ENCODE measurements at places on chromosomes 6 and 20.
A peak's percentile ranks its signal among the peaks of the same experiment; 100 is the strongest.

DNA sequence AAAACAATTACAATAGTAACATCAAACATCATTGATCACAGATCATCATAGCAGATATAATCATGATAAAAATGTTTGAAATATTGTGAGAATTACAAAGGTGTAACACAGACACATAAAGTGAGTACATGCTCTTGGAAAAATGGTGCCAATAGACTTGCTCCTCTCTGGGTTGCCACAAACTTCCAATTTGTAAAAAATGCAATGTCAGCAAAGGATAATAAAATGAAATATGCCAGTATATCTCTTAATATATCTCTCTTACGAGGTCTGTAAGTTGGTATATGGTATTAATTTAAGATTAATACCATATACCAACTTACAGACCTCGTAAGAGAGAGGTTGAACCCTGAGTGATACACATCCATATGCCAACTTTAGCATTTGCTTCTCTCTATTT, 13.4 kb upstream of the CST3 start:
- no peak for DNase-seq

DNA sequence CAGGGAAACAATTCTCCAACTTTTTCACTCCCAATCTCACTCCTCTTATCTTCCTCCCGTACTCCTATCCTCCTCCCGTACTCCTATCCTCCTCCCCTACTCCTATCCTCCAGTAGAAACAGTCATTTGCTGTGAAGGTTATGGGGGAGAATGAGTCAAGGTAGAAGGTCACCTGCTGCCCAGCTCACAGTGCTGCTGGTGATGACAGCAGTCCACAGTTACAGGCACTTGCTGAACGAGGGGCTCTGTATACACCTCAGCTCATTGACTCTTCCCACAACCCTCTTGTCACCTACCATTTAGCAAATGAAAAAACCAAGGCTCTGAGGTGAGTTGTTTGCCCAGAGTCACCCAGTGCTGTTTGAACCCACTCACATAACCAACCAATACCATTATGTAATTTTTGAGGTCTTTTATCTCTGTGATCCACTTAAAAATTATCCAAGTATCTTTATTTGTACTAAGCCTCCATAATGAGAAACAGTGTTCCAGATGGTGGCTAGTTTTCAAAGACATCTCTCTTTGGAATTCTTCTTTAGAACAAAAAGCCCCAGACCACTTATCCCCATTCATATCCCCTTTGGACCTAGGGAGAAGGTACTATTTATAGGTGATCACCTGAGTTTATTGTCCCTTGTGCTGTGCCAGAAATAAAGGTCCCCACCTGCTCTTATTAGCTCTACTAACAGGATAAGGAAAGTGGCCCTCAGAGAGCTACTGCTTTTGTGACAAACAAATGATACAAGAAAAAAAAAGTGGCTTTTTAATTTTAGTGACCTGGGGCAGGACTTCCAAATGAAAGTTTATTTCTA, 53.2 kb downstream of the PTPN1 start:
- no peak for DNase-seq

GRCh38 chr6:37460805-37461204, 27.8 kb downstream of the CMTR1 start:
- no peak for DNase-seq

DNA sequence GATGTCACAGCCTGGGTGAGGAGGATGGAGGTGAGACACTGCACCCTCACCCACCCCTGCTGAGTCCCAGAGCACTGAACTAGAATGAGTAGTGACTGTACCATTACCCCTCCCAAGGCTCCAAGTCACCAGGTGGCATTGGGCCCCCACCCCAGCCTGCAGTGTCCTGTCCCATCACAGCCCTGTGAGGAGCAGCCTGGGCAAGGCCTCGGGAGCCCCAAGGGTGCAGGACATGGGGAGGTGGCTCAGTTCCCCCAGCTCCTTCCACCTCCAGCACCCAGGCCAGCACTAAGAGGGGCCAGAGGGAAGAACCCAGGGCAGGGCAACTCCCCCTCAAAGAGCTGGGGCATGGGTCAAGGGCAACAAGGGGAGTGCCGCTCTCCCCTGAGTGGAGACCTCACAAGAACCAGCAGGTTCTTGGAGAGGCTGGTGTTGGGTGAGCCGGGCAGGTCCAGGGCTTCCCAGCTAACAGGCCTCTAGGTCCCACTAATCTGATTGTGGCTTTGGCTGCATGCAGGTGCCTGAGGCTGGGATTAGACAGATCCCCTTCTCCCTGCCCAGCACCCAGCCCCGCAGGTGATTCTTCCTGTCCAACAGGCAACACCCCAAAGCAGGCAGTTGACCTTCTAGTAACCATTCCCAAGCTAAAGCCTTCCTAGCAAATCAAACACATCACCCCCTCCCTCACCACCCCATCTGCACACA, 2.6 kb downstream of the CST4 start:
- DNase-seq = no peak

- no peak for DNase-seq
Measured at GRCh38 chr20:12847872-12848271, 160.9 kb upstream of the SPTLC3 start.

GRCh38 chr20:2089447-2089846, 12.2 kb upstream of the STK35 start:
- no peak for DNase-seq

DNA sequence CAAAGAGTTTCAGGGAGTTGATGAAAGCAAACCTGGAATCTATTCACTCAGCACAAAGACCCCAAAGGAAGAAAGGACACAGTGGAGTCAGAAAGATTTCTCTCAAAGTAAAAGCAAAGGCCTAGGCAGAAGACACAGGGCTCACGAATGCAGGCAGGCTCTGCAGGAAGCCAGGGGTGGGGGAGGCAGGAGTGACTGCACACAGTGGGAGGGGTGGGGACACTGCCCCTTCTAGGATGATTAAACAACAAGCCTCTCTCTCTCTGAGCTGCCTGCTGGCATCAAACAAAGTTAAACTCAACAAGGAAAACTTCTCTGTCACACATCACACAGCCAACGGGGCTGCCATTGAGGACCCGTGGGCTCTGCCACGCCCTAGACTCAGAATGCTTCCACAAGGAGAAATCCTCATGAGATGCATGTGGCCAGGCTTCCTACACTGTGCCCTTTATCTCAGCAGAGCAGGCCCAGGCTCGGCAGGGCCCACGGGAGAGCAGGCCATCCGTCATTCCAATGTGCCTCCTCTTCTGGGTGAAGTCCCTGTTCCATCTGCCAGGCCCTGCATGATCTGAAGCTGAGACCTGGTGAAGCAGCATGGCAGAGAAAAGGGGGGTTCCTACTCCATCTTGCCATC, 70.1 kb downstream of the RAMACL start:
- DNase-seq = no peak

DNA sequence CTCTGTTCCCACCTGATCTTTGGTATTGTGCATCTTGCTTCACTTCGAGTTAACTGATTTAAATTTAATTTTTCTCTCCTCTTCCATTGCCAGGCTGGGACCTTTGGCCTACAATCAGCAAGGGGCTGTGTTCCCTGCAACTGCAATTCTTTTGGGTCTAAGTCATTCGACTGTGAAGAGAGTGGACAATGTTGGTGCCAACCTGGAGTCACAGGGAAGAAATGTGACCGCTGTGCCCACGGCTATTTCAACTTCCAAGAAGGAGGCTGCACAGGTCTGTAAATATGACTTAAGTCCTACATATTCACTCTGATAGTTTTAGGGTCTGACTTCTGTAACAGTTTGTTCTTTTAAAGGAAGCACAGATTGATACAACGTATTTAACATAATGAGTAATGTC, 412.4 kb downstream of the ARHGAP18 start:
- no peak for DNase-seq

DNA sequence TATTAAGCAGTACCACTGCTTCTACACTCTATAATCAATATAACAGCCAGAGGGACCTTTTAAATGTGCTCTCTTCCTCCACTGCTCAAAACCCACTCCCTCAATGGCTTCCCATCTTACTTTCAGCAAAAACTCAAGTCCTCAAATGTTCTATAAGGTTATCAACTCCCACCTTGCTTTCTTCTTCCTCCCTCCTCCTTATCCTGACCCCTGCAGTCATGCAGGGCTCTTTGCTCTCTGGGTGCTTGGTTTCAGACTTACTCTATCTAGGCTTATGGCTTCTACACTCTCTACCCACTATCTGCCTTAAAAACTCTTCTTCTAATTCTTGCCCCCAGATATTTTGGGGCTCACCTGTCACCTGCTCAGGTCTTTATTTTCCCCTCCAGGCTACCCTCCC, 5.3 kb downstream of the ARHGAP18 start:
- no peak for DNase-seq

GRCh38 chr6:30169658-30170614, 6.6 kb downstream of the TRIM15 start:
- DNase-seq = no peak

DNA sequence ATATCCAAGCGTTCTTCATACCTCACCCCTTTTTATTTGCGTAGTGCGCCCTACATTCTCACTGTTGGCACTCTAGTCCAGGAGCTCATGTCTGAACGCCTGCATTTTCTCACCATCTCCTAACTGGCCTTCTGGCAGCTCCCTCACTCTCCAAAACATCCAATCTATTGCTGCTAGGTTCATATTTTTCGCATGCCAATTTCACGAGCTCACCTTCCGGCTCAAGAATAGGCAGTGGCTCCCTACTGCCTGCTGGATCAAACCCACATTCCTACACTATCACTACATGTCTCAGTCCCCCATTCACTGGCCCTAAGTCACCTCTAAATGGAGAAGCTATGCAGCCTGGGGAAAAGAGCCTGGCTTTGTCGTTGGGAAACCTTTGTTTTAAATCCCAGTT, 115.0 kb downstream of the IPCEF1 start:
- DNase-seq = no peak

DNA sequence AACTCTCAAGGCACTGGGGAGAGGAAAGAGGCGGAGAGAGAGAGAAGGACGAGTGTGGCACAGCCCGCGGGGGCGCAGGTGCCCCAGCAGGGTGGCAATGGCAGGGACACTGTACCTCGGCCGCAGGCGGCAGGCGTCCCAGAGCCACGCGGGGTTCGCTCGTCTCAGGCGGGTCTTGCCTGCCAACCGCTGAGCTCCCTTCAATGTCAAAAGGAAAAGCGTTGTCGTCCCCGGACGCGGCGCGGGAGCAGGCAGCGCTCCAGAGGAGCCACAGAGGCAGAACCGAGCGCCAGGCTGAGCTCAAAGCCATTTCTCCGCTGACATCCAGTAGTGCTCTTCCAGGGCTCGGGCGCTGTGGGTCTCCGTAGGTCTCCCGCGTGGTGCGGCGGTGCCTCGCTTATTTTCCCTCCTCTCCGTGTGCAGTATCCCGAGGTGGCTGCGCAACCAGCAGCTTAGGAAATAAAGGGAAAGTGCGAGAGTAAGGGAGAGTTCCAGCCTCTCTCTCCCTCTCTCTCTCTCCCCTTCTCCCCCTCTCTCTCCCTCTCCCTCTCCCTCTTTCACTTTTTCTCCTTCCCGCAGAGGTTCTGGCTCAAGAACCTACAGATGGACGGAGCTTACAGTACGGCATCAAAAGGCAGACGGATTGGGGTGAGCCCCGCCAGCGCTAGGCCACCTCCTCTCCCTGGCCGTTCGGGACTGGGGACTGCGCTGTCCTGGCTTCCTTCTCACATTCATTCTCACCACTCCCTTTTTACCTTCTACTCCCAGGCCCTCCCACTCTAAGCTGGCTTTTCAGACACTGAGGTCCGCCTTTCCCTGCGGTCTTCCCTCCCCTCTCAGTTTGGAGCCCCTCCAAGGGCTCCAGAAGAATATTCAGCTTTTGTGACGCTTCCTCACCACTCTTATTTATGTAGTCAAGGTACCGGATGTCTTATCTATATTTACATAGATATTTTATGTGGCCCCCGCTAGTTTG, at the start of gene LAMA4:
TSS of gene LAMA4 (minus strand) at position 727 of the 976 bp plus-strand sequence. CDS start at position 310, 417 bp downstream.
- no peak for DNase-seq

DNA sequence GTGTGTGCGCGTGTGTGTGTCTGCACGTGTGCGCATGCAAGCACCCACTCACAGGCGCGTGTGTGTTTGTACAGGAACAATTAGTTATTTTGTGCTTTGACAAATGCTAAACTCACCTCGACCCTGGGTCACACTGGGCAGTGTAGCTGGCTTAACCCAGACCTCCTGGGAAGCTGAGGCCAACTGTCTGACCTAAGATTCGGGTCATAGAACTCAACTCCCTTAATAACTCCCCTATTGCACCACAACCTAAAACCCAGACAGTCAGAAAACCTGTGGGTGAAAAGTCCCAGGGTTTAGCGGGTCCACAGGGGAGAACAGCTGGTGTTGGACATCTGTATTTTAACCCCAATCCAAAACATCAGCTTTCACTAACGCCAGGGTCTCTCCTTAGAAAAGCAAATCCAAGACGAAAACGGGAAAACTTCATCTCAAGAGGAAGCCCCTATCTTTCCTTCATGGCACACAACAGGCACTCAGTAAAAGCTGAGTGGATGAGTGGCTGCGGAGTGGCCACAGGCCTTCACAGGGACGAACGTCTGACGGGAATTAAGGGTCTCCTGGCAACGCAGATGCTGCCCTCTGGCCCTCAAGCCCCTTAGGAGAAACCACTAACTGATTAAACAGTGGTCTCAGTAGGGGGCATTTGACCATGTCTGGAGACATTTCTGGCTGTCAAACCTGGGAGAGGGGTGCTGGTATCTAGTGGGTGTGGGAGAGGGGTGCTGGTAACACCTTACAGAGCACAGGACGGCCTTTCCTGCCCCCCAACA, 4.5 kb downstream of the PMEPA1 start:
- no peak for DNase-seq

GRCh38 chr20:43987531-43987930, 72.9 kb downstream of the TOX2 start:
- no peak for DNase-seq

DNA sequence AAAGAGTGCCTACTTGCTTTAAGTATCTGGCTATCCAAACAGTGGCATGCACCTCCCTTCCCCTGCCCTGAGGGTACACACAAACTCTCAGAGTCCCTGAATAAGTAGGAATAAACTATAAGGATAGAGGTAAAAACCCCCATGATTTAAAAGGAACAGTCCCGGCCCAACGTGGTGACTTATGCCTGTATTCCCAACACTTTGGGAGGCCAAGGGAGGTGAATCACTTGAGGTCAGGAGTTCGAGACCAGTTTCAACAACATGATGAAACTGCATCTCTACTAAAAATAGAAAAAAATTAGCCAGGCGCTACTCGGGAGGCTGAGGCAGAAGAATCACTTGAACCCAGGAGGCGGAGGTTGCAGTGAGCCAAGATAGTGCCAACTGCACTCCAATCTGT, 22.2 kb downstream of the SAMHD1 start:
- no peak for DNase-seq

DNA sequence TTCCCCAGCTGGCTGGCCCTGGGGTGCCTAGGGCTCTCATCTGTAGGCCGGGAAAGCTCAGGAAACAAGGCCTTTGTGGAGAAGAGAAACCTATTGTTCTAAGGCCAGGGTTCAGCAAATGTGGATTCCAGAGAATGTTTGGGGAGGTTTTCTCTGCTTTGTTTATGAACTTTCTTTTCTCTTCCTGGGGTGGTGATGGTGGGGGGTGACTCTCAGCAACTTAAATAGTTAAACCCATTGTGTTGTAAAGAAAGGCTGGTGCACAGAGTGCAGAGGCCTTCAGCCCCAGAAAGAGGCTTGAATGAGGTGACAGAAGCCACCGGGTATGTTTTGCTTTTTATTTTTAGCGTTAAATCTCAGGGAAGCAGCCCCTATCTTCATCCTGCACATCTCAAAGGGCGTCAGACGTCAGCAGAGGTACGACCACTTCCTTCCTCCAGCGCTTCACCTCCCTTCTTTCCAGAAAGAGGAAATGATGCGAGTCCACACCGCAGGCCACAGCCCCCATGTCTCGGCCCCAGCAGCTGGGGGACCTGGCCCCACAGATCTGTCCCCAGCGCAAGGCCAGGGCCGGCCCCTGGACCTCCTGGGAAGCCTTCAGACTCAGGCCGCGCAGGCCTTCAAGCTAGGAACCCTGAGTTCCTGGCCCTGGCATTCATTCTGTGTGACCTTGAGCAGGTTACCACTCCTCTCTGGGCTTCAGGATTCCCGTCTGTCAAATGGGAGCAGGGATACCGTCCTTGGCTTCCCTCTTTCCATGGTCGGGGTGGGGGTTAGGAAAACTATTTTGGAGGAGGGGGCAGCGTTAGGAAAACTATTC, 605 bp upstream of the PPP1R16B start:
- peak; percentile 78 for DNase-seq
